ENCODE measurements at places on chromosomes 11 and 22.

- peak; percentile 87 for DNase-seq
Observed at GRCh38 chr11:64355078-64355940, 3.7 kb upstream of the RPS6KA4 start.

GRCh38 chr11:13462311-13462900 lies 616 bp downstream of the BTBD10 start:
- peak; percentile 79 for DNase-seq

DNA sequence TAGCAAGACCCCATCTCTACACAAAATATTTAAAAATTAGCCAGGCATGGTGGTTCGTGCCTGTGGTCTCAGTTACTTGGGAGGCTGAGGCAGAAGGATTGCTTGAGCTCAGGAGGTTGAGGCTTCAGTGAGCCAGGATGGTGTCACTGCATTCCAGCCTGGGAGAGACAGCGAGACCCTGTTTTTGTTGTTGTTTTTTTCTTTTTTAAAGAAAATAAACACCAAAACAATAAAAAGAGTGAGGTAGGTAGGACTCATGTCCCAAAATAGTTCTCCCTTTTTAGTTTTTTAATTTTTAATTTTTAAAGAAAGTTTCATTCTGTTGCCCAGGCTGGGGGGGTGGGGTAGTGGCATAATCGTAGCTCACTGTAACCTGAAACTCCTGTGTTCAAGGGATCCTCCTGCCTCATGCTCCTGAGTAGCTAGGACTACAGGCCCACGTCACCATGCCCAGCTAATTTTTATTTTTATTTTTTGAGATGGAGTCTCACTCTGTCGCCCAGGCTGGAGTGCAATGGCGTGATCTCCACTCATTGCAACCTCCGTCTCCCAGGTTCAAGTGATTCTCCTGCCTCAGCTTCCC lies 25.5 kb upstream of the MALAT1 start:
- DNase-seq = no peak

DNA sequence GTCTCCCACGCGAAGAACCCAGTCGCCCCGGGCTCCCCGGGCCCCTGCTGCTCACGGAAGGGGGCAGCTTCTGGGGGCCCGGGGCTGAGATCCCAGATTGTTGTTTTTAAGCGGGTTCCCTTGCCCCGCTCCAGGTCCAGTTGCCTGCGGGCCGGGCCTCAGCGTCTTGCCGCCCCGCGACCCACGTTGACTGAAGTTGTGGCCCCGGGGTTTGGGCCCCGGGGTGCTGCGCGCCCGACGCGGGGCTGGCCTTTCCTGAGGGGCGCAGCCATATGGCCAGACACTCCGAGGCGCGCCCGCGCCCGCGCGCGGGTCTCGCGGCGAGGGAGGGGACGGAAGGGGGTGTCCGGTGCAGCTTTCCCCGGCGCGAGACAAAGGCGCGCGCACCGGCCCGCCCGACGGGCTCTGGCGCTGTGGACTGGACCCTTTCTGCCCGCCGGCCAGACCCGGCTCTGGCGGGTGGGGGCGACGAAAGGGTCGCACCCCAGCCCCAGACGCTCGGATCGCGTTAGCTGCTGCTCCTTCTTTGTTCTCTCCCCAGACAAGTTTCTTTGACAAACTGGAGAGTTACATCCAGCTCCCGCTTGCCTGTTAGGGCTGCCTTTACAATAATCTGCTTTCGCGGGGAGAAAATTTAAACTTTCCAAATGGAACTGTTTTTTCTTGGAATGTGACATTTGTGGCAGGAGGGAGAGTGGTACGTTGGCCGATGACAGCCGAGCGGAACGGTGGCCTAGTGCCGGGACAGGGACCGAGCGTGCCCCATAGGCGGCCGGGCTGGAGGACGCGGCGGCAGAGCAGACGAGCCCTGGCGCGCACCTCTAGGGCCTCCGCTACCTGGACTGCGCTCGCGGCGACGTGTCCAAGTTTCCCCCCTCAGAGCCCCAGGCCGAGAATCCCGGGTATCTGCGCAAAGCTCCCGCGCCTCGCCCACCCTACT lies 716 bp downstream of the AMOTL1 start:
- peak; percentile 93 for DNase-seq

DNA sequence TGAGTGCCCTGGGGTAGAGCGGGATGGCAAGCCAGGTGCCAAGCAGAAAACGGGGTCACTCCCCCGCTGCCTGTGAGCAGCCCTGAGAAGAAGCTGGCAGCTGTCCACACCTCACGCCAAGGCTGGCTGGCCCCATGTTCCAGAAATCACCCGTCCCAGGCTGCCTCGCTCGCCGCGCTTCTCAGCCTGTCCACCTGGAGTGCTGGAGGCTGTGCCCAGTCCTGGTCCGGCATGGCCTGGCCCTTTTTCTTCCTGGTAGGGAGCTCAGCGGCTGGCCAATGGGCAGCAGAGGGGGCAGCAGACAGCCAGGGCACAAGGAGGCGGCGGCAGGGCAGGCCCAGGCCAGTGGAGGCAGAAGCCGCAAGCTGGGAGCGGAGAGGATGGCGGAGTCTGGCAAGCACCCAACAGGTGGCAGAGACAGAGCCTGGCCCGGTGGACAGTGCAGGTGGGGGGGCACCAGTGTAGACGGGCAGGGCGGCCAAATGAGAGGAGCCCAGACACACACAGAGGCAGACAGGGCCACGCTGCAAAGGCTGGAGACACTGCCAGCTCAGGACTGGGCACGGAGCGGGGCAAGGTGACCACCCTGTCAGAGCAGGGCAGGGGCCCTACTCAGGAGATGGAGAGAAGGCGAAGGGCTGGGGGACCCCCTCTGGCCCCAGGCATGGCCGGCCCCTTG lies 37.2 kb upstream of the TH start:
- peak; percentile 21 for DNase-seq

DNA sequence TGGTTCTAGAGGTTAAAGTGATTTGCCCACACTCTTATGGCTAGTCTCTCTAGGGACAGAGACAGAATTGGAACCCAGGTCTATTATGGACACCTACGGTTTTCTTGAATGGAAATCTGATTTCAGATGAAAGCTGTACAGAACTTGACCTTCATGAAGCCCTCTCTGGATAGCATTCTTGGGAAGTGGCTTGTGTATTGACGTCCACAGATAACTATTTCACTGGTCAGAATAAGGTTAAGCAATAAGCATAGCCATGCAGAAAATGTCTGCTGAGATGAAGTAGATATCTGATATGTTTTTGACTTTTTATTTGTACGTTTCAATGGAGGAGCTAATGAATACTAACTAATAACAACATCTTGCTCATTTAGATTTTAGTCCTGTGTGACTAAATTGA lies 1.1 kb downstream of the TLCD5 start:
- DNase-seq = no peak

- DNase-seq = no peak
Observed at GRCh38 chr11:45879803-45880686, 5.4 kb upstream of the MAPK8IP1 start.

All from upper lobe of left lung (tissue), 6 donors.